ENCODE measurements at places on chromosomes 1 and 21.

GRCh38 chr1:21294266-21294989, 4.2 kb upstream of the ECE1 start:
- DNase-seq, result no peak

DNA sequence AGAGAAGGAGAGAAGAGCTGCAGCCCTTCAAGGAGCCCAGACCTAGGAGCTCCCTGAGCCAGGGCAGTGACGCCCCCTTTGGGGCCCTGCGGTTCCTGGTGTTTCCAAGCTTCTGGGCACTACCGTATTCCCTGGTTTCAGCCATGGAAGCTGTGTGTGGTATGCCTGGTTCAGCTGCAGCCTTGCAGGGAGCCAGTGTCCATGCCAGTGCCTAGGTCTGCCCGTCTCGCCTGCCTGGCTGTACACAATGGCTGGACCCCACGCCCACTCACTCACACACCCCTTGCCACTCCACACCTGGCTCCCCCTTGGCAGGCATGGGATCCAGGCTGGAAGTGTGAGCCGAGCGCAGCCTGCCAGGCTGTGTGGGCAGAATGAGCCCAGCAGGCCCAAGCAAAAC, 87.7 kb downstream of the ADARB1 start:
- DNase-seq, result no peak

DNA sequence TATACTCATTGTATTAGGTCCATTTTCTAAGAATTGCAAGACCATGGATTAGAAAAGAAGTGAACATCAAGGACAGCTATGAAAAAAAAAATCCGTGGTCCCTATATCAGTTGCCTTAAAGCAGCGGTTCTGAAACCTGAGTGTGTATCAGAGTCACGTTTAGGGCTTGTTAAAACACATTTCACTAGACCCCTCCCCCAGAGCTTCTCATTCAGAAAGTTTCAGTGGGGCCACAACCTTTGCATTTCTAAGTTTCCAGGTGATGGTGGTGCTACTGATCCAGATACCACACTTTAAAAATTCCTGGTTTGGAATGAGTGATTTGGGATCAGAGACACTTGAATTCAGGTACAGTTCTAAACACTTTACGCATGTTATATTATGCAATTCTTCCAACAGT, 96.1 kb upstream of the PRMT6 start:
- DNase-seq, result no peak

DNA sequence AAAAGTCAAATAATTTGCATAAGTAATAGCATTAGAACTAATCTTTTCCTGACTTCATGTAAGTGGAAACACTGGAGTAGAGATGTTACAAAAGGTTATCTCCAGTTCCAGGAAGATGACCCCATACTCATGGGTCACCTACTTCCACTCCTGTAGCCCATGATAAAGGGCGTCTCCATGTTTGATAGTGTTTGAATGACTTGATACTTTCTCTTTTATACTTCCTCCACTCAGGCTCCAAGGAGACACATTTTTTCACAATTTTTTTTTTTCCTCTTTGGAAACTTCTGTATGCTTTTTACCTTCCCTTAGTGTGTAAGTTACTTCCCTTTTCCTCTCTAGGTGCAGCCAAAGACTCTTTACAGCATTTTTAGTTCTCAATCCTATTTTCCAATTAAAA, 382.1 kb upstream of the B3GALT2 start:
- no peak for DNase-seq

- no peak for DNase-seq
These were observed 243.6 kb downstream of the SIPA1L2 start for GRCh38 chr1:232386294-232386693.

DNA sequence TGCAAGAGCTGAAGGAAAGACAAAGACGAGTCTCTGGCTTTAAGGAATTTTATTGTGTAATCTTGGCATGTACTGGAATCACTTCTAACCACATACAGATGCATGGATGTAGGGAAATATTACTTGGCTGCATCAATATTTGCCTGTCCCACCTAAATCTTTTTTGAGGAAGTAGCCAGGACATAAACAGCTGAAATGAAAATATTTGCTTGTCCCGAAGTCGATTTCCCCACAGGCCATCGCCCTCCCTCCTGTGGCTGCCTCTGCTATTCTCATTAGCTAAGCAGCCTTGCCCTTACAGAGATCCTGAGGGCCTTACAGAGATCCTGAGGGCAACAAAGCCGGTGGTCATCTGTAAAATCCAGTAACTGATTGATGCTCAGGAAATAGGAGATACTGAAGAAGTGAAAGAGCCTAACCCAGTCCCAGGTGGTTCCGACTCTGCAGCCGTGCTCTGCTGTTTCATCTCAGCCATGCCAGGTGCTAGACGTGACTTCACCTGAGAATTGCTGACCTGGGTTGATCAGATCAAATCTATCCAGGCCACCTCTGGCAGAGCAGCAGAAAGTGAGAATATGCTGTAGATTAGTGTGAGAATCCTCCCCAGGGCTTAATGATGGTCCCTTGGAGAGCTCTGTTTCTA, 25.5 kb downstream of the MAN1C1 start:
- peak; percentile 7 for DNase-seq

DNA sequence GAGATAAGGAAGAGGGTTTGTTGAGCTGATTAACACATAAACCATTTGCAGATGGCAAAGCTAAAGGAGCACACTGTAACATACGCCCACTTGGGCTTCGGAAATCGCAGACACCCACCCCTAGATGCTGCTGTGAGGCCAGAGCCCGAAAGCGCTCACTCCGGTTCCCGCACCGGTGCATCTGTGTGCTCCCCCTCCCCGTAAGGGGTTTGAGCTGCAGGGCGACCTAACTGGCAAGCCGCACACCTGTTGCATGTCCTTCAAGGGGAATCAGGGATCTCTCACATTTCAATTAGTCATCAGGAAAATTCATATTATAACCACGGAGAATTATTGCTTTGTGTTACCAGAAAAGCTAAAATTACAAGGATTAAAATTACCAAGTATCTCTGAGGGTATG, 1.4 kb upstream of the CFH start:
- no peak for DNase-seq

- DNase-seq, result no peak
These were observed 23.4 kb downstream of the CELF3 start for GRCh38 chr1:151693057-151693651.

GRCh38 chr1:1082776-1083415, 8.8 kb upstream of the RNF223 start:
- DNase-seq, result peak; percentile 16

DNA sequence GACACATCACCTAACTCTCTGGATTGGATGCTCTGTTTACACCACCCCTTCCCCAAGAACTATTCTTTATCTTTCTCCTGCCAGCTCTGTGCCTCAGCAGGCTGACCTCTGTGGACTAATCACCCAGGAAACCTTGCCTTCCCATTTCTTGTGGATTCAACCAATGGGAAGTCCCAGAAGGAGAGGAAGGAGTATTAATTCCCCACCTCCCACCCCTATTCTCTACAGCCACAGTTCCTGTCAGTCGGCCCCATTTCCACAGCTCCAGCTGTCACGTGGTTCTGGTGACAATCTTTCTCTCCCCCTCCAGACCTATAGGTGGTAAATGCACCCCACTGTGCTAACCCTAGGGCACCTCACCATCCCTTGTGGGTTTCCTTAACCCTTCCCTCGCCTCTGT, 46.8 kb upstream of the SSBP3 start:
- no peak for DNase-seq

DNA sequence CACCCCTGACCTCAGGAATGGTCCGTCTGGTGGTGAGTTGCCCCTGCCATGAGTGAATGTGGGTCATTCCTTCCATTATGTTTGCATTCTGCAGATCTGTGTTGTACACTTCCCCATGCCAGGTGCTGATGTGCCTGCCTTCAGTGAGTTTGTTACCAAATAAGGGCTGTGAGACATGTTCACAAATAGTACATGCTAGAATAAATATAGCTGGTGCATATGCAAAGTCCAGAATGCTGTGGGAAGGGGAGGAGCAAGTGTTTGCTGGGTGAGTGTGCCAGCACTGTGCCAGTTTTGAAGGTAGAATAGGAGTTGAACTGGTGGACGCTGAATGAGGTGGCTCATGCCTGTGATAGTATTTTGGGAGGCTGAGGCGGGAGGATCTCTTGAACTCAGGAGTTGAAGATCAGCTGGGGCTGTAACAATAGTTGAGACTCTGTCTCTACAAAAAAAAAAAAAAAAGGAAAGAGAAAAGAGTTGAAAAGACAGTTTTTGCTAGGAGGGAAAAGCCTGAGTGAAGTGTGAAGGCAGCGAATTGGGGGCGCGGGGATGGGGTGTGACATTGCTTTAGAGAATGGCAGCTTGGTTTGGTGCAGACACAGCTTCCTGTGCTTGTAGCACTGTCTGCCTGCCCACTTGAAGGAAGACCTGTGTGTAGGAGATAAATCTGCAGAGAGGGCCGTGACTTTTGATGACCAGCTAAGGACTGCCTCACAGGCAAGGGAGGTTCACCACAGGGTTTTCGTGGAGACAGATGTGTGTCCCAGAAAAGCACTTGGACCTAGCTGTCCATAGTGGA, 61.1 kb downstream of the LGR6 start:
- DNase-seq, result no peak

- no peak for DNase-seq
These were observed 26.5 kb downstream of the CD34 start for GRCh38 chr1:207884266-207885029.

- DNase-seq, result no peak
These were observed 12.4 kb downstream of the C1orf116 start for GRCh38 chr1:207020065-207020708.

GRCh38 chr1:85128316-85128715, 72.5 kb downstream of the SYDE2 start:
- no peak for DNase-seq

DNA sequence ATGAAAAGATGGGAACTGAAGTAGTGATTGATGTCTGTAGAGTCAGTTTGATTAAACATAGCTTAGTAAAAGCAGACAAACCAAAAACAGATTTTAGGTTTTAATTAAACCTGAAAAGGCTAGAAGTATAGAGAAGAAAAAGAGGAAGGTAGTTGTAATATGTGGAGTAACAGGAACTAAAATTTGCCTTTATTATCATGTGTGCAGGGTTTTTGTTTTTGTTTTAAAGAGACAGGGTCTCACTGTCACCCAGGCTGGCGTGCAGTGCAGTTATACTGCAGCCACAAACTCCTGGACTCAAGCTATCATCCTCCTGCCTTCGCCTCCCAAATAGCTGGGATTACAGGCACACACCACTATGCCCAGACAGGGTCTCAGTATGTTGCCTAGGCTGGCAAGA, 6.0 kb downstream of the TOR1AIP1 start:
- no peak for DNase-seq

DNA sequence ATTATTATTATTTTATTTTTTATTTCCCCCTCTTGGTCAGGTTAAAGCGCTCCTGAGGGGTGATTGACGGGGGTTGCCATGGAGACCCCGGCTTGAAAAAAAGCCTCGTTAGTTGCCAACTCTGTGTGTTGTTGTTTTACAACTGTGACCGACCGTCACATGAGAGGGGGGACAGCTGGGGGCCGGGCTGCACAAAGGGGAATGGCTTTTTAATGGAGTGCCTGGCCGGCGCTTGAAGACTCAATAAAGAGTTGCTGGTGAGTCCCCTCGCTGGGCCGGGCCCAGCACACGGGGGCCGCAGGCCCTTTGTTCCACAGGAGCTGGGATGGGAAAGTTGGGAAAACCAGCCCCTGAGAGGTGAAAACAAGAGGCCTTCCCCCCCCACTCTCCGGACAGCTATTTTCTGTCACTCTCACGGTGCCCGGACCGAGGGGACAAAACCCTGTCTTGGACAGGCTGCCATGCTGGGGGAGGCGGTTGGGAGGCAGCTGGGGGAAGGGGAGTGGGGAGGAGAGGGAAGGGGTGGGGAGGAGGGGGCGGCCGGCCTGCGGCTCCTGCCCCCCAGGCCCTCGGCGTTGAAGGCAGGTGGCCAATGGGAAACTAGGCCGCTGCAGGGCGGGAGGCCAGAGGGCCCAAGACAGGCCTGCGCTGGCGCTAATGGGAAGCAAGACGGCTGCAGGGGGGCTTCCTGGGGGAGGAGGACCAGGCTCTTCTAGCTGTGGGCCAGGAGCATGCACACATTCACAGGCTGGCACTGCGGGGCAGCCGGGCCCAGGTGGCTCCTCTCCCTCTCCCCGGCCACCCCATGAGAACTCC, 67.6 kb downstream of the CASZ1 start:
- no peak for DNase-seq

GRCh38 chr1:4460651-4461050, 193.8 kb upstream of the AJAP1 start:
- DNase-seq, result no peak

GRCh38 chr1:162353702-162354101, 23.0 kb downstream of the SPATA46 start:
- no peak for DNase-seq

DNA sequence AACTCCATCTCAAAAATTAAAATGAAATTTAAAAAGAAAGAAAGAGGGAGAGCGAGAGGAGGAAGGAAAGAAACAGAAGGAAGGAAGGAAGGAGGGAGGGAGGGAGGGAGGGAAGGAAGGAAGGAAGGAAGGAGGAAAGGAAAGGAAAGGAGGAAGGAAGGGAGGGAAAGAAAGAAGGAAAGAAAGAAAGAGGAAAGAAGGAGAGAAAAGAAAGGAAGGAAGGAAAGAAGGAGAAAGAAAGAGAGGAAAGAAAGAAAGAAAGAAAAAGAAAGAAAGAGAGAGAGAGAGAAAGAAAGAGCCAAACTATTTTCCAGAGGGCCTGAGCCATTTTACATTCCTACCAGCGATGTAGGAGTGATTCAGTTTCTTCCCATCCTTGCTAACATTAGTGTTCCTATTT, 364.0 kb downstream of the RGS7 start:
- no peak for DNase-seq

- DNase-seq, result no peak
These were observed 4.2 kb upstream of the LINGO4 start for GRCh38 chr1:151809290-151809984.

DNA sequence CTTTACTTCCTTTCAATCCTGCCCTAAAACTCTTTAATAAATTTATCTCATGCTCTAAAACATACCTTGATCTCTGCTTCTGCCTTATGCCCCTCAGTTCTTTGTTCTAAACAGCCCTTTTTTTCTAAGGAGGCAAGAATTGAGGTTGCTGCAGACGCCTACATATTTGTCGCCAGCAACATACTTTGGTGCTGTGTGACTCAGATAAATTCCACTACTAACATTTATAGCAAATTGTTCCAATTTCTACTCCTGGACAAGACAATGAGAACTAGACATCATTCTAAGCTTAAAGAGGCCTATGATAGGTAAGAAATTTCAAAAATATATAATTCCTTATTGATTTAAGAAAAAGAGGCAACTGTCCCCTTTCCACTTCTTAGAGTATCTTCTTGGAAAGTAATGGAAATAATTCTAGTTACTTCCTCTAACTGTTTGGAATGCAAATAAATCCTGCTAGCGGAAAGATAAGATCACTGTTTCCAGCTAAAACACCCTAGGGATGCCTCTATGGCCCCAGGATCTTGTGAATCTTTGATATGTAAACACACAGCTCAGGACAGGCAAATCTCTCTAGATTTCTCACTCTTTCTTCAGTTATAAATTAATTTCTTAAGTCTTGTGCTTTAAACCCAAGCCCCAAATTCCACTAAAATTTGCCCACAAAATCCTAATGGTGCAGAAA, 869.1 kb downstream of the KCNT2 start:
- no peak for DNase-seq

- peak; percentile 29 for DNase-seq
These were observed 14.3 kb upstream of the PROK1 start for GRCh38 chr1:110436635-110437034.

All from mesothelial cell of epicardium (in vitro differentiated cells).